LNCaP clone FGC (cell line): ENCODE measurements at places on chromosomes 5 and 9.

GRCh38 chr5:9523090-9523823, 22.6 kb downstream of the SEMA5A start:
- peak; percentile 42 for DNase-seq

DNA sequence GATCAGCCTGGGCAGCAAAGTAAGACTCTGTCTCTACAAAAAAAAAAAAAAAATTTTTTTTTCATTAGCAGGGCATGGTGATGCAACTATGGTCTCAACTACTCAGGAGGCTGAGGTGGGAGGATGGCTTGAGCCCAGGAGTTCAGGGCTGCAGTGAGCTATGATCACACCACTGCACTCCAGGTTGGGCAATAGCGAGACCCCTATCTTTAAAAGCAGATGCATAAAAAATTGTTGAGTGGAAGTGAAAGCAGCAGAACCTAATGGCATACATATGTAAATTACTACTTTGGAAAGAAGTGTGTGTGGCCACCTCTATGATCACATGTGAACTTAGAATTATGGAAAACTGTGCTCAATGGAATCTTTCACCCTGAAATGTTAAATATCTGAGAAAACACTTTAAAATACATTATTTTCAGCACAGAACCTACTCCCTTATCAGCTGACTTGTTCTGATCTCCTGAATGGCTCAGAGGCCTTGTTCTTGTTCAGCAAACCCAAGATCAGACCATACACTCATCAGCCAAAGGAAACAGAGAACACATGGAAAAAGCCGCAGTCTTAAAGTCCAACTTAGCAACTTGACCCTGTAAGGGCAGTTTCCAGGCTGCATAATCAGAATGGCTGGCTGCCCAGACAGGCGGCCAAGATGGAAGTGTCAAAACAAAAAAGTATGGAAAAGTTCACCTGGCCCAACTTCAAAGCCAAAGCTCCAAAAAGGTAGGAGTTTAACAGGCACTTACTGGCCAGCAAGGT, 56.5 kb downstream of the SIL1 start:
- DNase-seq, result peak; percentile 85

- no peak for DNase-seq
Measured at GRCh38 chr9:133830310-133830709, 92.2 kb upstream of the SARDH start.

GRCh38 chr9:6758248-6758497, 400 bp downstream of the KDM4C start:
- DNase-seq, result no peak

DNA sequence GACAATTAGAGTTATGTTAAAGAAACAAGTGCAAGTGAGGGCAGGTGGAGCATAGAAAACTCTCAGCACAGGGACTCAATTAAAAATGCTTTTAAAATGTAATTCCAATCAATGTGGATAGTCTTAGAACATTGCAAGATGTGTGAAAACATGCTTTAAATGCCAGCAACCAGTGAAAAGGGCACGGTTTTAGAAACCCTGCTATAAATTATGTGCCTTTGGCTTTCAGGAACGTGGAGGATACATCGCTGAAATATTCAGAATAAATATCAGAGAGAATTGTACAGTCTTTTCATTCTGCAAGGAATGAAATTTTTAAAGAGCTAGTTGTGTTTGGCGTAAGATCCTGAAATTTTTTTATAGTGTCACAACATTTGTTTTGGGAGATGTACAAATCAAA, 101.1 kb downstream of the TLE4 start:
- no peak for DNase-seq

DNA sequence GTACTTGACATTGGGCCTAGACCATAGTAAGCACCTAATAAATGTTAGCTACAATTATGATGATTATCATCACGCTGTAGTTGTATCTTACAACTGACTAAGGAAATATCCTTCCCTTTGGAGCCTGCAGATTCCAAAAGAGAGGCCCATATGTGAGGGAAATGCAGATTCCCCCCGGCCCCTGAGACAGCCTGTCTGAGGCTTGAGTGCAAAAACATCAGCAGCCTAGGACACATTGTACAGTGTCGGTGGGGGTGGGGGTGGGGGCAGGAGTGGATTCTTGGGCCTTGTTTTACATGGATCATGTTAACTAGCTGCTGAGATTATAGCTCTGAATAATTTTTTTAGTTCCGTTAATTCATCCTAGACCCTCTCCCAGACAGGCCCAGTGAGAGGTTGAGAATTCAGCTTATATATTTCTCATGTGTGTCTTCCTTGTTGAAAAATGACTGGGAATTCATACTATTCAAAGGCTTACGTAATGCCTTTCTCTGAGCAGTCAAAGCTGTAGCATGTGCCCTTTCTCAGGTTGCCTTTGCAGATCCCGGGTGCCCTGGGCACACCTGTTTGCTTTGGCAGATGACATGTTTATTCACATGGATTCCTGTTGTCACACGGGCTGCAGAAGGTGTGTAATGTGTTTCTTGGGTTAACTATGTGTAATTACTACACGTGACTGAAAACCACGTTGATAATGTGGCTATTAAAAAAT, 262.8 kb downstream of the NR3C1 start:
- DNase-seq, result peak; percentile 98

DNA sequence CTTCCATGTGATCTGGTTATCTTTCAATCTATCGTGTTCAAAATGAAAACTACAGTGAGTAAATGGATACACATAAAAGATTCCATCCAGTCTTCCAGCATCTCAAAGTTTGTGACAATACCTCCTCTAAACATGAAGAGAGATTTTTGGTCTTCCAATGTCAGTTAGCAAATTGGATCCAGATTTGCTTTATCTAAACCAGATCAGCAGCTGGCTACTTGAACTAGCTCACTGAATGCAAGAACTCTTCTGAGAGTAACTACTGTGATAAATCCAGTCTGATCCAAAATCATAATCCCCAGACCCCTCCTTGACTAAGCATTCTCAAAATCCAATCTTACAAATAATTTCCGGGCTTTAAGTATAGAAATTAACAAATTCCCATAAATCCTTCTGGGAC, 2177.9 kb upstream of the C9orf72 start:
- no peak for DNase-seq

DNA sequence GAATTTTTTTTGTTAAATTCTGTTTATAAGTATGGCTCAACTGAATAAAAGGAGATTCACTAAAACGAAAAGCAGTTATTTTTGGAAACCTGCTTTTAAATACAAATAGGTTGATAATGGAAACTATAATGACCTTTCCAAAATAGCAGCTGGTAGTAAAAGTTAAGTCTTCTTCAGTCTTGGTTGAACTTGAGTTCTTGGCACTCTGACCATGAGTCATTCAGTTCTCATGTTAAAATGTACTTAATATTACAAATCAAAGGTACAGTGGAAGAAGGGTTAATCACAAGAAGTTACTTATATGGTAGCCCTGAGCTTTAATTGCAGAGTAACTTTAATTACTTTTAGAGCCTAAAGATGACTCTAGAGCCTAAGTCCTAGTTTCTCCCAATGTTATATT, 62.1 kb downstream of the KLF9 start:
- no peak for DNase-seq

- DNase-seq, result no peak
Measured at GRCh38 chr5:141479776-141480175, 4.0 kb downstream of the PCDHGC3 start.

DNA sequence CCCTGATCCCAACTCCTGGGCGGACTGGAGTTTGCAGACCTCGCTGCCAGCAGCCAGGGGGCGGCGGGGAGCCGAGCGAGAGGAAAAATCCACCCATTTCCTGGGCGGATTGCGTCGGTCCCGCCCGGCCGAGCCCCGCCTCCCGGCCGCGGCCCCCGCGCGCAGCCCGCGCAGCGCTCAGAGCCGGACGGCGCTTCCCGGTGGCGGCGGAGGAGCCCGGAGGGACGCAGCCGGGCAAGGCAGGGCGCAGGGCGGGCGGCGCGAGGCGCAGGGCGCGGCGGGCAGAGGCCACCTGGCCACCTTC, at the start of gene OLFM1:
OLFM1 (plus strand) TSS at position 180 of the 304 bp plus-strand sequence. CDS start 322 bp downstream, outside the sequence.
- DNase-seq, result peak; percentile 19

- no peak for DNase-seq
Measured at GRCh38 chr5:53490747-53491146, 10.3 kb downstream of the FST start.

DNA sequence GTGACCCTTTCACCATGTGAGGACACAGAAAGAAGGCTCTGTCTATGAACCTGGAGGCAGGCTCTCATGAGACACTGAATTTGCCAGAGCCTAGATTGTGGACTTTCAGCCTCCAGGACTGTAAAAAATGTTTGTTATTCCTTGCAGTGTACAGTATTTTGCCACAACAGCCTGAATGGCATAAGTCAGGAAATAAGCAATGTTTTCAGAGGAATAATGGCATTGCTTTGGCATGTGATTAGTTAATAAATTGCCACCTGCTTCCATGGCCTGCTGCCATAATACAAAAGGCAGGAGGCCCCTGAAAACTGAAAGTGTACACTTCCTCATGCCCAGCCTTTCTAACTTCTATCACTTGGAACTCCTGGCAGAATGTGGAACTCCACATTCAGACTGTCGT, 408.1 kb downstream of the GADD45G start:
- DNase-seq, result no peak

DNA sequence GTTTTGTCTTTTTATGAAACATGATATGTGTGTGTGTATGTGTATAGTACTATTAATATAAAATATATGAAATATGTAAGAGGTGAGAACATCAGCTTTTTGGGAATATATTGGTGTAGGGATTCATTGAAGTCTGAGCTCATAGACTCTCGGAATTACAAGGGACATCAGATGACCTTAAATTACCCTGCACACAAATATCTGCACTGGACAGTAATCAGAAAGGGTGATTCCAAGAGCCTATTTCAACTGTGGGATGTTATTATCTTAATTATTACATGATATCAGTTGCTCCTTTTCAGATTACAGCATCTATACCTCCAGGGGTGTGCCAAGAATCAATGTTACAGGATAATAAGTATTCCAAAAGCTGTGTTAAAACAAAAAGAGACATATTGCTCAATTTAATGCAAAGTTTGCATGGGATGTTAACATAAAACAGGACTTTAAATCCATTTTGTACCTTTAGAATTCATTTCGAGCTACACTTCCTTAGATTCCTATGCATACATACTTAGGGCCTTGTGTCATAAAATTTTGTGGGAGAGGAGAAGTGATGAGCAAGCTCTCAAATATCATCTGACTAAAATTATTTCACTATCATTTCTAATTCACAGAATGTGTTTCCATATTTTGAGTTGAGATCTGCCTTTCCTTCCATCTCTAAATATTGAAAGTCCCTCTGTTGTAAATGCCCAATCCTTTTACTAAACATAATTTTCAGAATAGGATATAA, 365.2 kb downstream of the BRINP1 start:
- DNase-seq, result no peak

GRCh38 chr5:113058706-113059226, 82.2 kb downstream of the DCP2 start:
- no peak for DNase-seq

GRCh38 chr5:107652839-107653607, 17.7 kb downstream of the EFNA5 start:
- DNase-seq, result no peak

DNA sequence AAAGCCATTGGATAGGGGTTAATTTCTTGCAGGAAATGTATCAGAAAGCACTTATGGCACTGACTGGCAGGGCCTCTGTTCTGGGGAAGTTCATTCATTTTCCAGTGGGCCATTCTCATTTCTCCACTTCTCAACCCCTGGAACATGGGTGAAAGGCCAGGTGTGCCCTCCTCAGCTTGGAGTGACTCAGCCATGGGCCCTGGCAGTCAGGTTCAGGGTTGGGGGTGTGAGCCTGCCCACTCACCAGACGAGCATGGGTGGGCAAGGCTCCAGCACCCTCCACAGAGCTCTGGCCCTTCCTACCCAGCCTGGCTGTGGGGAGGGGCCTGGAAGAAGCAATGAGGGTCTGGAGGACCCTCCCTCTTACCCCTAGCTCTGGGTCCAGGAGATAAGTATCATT, 174.4 kb downstream of the HSPA4 start:
- DNase-seq, result no peak

DNA sequence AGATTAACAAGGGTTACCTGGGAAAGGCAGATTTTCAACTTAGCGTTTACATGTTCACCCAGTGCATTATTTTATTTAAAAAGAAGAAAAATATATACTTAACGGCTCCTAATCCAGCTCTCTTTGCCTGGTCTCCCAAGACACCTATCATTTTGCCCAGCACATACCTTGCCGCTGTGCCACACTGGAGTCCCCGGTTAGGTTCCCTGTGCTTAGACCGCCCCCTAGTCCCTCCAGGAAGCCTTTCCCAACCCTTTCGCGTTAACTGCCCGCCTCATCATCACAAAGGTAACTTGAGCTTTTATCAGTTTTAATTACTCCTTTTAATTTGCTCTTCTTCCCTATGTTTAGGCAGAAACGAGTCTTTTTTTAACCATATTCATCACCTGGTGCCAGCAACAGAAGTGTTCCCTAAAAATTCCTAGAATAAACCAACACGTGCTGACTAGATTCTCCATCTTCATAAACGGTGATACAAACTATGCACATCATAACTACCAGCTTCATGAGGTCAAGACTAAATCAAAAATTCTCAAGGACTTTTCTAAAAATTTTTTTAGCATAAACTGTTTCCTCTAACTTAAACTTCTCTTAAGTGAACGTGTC, 19.7 kb downstream of the DNAJA1 start:
- DNase-seq, result no peak

GRCh38 chr9:72997387-72997995, 44.6 kb upstream of the ALDH1A1 start:
- no peak for DNase-seq

DNA sequence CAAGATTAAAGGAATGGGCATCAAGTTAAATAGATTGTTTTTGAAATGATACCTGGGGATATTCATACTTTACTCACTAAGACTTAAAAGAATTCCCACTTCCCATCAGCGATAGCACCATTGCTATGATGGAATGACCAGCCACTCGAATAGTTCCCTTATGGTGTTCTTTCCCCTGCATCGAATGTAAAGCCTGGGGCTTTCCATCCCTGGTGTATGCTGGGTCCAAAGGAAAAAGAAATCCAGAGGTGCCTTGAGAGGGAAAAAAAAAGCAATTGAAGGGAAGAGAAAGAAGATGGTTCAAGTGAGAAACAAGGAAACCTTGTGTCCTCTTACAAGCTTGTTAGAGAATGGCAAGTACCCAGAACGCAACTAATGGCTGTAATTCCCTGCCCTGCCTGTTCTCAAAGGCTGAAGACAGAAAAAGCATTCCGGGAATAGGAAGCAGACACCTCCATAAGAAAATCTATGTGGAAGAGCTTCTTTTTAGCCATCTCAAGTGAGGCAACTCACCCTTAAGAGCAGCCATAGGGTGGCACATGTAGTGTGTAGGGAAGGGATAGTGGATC, 351.1 kb upstream of the DAB2 start:
- no peak for DNase-seq

DNA sequence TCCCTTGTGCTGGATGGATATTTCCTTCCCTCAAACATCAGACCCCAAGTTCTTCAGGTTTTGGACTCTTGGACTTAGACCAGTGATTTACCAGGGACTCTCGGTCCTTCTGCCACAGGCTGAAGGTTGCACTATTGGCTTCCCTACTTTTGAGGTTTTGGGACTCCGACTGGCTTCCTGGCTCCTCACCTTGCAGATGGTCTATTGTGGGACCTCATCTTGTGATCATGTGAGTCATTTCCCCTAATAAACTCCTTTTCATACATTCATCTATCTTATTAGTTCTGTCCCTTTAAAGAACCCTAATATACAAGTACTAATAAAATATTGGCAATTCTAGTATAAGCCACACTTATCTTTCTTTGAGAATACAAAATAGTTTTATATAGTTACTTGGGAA, 1078.9 kb downstream of the CDH12 start:
- DNase-seq, result no peak
